ENCODE measurements at places on chromosomes 3 and 15.

- DNase-seq, result no peak
Observed at GRCh38 chr3:62187022-62187431, 186.3 kb downstream of the FEZF2 start.

- no peak for DNase-seq
Observed at GRCh38 chr3:189863031-189863430, 231.8 kb downstream of the TP63 start.

DNA sequence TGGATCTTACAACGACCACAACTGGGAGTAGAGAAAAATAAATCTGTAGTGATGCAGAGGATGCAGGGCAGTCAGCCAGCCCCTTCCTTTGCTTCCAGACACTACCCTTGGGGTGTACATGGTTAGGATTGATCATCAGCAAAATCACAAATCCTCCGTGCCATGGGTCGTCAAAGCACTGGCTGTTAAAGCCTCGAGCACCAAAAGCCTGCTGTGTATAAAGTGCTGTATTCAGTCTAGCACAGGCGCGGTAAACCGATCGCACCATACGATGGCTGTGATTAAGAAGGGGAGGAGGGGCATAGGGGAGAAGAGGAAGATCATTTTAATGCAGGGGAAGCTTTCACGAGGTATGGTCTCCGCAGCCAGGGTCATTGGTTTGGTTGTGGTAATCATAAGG lies 305.2 kb downstream of the LRTM1 start:
- DNase-seq, result no peak

DNA sequence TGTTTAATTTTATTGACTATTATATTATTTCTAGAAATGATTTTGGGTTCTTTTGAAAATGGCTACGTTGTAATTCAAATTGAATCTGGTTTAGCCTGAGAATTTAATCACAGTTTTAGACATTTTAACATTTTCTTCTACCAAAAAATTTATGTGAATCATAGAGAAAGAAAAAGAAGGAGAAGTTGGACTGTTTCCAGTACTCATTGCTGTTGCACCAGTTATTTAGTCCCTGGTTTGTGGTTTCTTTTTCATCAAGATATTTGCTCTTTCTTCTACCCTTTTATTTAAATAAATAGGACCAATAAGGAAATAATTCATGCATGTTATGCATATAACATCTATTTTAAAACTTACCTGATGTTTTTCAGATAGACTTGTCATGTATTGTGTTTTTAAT lies 1337.1 kb downstream of the ROBO1 start:
- DNase-seq, result no peak

- DNase-seq, result no peak
Observed at GRCh38 chr3:123739754-123740153, 144.4 kb downstream of the MYLK start.

- no peak for DNase-seq
Observed at GRCh38 chr3:13235897-13236296, 162.7 kb upstream of the IQSEC1 start.

GRCh38 chr3:53022647-53023046 lies 23.2 kb downstream of the SFMBT1 start:
- DNase-seq, result no peak

DNA sequence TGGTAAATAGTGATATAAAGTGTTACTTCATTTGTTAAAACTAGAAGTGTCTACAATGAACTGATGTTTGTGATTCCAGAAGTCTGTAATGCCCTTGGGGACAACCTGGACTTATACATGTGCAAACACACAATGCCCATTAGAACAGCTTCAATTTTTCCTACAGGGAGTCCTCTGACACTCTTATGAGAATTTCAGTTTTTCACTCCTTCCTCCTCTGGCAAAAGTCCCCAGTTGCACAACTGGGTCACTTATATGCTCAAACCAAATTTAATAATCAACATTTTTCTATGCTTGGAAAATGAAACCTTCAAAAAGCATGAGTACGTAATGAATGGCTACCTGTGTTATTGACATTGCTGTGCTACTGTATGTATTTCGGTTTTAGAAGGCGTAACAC lies at the start of gene OR5H15:
Gene OR5H15 (plus strand): TSS at position 301 of the 400 bp plus-strand sequence. CDS start 2,004 bp downstream, outside the sequence.
- DNase-seq, result no peak

DNA sequence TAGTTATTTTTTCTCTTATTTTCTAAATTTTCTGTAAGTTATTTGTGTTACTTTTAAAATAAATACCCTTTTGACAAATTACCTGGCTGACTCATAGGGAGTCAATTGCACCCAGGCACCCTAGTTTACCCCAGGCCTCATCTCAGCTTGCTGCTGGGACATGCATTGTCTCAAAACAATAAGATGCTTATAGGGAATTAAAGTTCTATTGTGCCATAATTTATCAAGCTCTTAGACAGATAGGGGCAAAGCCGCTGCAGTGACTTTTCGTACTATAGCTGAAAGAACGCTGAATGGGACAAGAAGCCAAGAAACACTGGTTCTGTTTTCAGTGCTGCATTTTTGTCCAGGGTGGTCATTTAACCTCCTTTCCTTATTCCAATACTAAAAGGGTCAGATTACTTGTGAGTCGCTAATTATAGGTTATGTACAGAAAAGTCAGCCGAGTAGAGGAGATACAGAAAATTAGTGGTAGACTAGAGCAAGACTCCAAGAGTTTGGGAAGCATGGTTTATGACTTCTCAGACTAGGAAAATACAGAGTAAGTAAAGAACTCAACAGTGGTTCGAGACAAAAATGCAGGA lies 50.3 kb downstream of the EXD1 start:
- DNase-seq, result no peak

DNA sequence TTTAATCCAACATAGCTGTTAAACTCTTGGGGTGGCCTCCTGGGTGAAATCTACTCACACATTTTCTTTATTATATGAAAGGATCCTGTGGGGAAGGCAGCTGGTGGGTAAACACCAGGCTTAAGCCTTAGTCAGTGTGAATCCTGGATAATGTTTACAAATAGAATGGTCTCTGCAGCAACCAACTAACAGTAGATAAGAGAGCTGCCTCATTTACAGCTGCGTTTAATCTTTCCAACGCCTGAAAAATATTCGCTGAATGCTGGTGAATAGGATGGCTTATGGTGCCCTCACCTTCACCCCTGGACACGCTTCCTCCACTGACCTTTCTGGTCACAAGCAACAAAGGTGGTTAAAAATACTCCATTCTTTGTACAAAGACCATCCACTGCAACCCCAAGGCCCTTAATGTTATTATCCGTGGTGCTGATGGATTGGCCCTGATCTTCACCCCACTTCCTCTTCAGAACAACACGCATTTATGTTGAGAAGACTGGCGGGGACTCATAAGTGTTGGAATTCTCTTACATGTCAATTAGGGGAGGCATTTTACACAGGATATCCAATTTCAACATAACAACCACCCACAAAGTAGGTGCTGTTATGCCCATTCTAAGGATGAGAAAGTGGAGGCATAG lies 120.0 kb upstream of the FRMD4B start:
- DNase-seq, result no peak

Measured in T-helper 1 cell (primary cell).